ENCODE measurements at places on chromosomes 2 and 18.

GRCh38 chr2:143939626-143940330, 580.1 kb downstream of the ZEB2 start:
- no peak for DNase-seq

GRCh38 chr18:11512096-11513025, 97.0 kb upstream of the SLC35G4 start:
- no peak for DNase-seq

- no peak for DNase-seq
Measured at GRCh38 chr18:8643326-8643878, 34.2 kb downstream of the RAB12 start.

DNA sequence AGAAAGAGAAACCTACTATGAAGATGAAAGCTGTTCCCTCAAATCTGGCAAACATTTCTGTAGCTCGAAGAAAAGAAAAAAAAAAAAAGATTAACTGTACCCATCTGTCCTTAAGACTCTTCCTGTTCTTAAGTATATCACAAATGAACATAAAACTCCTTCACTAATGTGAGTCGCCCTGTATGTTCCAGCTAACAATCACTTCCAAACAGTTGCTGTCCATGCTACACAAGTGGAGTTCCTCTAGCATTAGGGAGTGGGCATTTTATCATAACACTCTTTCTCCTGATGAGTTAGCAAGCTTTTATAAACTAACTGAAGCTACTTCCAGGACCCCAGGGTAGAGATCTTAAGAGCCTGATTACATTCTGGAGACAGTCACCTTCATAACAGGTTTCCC, 5.8 kb downstream of the CUL3 start:
- DNase-seq = no peak

DNA sequence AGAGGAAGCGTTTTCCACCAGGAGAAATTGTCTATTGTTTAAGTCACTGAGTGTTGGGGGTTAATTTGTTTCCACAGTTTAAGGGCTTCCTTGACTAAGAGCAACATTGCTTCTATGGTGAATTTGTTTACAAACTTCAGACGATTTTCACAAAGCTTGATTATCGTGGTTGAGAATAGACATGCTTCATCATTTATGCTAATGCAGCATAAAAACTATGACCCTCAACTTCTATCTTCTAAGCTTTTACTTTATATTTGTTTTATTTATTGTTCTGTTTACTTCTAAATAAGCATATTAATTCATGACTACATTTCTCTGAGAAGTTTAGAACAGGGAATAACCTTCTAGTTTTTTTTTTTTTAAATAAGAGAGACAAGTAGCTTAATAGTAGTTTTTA, 483.5 kb downstream of the LRP1B start:
- no peak for DNase-seq

GRCh38 chr2:173181982-173182381, 106.3 kb downstream of the MAP3K20 start:
- DNase-seq = no peak

GRCh38 chr18:36776650-36777049, 52.2 kb downstream of the TPGS2 start:
- DNase-seq = no peak

DNA sequence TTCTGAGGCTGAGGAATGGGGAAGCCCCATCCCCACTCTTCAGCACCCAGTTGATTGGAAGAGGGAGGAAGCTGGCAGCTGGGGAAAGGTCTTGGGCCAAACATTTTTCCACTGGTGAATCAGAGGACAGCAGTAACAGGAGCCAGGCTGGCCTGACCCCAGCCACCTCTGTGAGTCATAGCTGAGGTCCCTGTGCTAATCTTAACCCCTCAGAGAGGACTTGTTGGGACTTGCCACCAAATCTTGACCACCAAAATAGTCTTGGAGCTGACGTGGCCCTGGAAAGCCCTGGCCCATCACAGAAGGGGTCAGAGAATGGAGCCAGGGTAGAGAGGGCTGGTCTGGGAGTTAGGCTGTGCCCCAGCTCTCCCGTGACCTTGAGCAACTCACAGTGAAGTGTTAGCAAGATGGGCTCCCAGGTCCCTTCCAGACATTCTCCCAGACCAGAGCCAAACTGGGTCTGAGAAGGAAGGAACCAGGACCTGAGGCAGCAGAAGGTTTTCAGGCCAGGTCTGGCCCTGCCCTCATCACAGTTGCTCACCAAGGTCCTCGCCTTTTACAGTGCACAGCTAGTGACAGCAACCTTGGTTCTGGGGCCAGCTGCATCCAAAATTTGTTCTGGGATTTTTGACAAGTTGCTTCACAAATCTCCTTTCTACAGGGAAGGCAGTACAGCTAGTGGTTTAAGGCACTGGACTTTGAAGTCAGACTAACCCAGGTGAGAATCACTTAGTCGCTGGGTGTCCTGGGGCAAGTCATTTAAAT, 266.6 kb downstream of the CYP26B1 start:
- no peak for DNase-seq

DNA sequence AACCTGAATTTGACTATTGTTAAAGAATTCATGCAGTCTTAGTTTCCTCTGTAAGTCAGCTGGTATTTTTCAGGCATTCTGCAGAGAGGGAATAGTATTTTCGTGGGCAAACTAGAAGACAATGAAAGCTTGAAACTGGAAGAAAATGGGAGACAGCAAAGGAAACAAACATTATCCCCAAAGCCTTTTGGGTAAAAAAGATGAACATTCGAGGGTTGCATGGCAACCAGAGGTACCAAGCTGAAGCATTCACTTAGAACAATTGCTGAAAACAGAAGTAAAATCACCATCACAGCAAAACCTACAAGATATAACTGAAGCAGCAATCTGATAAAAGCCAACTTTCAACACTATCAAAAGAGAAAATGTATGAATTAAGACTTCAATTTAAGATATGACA, 233.7 kb downstream of the SCG2 start:
- DNase-seq = no peak

DNA sequence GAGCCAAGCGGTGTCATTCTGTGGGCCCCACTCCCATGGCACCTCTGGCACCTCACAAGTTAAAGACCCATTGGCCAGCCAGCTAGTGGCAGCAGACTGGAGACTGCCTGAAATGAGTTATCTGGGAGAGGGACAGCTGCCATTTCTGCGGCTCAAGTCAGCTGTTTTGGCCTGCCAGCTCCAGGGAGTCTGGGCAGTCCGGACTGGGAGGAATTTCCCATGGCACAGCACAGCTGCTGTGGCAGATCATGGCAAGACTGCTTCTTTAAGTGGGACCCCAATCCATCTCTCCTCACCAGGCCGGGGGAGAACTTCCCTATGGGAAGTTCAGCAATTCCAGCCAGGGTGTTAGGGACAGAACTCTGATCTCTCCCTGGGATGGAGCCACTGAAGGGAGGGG, 2187.6 kb upstream of the CELF4 start:
- DNase-seq = no peak

- no peak for DNase-seq
Measured at GRCh38 chr2:145460112-145460511, 940.2 kb upstream of the ZEB2 start.

DNA sequence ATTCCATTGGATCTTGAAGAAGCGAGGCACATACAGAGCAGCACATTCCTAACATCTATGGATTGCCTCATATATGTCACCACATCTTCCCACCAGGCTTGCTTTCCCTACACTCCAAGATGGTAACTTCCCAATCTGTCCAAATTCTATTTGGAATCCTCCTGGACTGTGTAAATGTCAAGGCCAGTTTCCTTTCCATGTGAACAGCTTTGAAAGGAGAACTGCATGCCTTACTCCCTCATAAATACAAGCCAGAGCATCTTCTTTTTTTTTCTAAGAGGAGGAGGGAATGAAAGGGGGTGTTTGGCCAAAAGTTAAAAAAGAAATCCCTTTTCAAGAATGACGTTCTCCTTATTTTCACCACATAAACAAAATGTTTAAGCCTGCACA, 103.8 kb upstream of the OSR1 start:
- DNase-seq = no peak

DNA sequence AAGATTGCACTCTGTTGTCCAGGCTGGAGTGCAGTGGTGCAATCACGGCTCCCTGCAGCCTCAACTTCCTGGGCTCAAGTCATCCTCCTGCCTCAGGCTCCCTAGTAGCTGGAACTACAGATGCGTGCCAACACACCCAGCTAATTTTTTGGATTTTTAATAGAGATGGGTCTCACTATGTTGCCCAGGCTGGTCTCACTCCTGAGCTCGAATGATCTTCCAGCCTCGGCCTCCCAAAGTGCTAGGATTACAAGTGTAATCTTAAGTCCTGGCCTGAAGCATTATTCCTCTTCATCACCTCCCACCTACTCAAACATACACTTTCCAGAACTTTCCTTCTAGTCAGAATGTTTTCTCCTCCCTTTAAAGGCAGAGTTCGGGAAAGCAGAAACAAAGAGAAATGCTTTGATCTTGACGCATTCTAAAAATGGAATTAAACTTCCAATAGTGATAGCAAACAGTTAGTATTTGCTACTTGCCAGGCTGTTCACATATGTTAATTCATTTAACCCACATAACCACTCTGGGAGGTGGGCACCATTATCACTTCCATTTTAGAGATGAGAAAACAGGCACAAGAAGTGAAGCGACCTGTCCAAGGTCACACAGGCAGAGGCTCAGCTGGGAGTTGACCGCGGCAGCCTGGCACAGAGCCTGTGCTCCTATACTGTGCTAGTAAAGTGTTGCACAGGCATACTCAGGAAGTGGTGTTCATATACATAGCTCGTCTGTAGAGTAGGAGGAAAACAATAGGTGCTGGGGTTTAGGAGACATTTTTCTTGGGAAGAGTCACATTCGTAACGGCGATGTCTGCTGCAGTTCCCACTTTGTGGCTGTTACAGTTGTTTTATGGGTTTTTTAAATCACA, 24.6 kb downstream of the TEX44 start:
- no peak for DNase-seq

DNA sequence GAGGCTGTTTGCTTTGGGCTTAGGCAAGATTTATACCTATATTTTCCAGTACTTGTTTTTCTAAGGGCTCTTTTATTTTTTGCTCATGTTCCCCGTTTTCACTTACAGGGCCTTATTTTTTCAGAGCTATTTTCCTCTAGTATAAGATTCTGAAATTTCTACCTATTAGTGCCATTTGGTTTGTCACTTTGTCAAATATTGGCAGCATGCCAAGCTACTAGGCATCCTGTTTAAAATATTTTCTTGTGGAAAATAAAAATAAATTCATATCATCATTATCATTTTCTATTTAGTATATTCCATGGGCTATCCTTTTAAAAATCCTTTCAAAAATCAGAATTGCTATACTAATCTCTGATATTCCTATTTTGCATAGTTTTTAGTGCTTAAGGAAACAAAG, 64.8 kb upstream of the CHST9 start:
- DNase-seq = no peak

DNA sequence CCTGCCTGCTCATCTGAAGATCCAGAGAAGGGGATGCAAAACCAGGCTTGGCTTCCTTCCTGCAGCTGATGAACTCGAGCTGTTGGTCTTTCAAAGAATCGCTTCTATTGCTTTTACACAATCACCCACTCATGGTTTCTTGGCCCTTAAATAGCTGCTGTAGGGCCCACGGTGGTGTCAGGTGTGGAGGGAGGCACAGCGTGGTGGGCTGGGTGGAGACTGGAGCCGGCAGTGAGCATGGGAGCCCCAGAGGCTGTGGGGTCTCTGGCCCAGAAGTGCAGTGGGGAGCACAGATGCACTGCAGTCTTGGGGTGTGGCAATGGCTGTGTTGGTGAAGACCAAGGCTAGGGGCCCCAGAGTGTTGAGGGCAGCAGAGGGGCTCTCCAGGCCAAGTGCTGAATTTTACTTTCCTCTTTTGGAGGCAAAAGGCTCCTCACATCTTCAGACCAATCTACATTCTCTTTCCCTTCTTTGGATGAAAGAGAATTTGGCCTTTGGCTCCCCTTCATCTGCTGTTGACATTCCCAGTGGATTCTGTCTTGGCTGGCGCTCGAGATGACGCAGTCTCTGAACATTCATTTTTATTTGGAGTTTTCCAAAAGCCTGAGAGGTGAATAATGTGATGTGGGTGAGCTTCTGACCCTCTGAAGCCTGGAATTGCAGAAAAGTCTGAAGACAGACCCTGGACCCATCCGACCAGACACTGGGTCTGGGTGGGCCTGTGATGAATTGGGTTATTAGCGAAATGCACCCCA, 70.1 kb upstream of the ASB18 start:
- no peak for DNase-seq

DNA sequence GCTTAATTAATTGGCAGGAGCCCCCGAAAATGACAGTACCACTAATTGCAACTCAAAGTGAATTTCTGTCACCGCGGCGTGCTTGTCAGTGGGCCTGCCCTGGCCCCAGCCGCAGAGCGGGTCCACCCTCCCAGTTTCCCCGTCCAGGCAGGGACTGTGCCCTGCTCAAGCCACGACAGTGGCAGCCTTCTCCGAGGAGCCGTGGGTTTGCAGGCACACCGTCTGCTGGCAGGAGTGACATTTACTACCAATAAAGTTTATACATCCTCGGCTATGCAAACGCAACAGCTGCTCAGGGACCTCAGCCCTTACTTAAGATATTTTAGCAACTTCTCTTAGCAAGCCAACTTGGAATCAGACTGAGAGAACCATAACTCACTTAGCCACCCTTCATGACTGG, 112.7 kb downstream of the GBX2 start:
- no peak for DNase-seq

DNA sequence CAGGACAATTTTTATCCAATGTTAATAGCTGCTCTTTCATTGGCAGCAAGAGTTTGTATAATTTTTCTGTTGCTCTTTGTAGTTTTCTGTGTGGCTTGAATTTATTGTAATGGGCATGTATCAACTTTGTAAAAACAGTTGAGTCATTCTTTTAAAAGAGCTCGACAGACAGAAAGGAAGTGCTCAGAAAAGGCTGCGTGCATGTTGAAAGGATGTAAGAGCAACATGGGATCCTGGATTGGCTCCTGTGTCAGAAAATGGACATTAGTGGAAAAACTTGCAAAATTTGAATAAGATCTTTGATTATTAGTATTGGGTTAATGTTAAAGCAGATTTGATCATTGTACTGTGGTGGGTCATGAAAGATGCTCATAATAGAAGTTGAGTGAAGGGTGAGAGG, 93.3 kb upstream of the CDC42EP3 start:
- no peak for DNase-seq

DNA sequence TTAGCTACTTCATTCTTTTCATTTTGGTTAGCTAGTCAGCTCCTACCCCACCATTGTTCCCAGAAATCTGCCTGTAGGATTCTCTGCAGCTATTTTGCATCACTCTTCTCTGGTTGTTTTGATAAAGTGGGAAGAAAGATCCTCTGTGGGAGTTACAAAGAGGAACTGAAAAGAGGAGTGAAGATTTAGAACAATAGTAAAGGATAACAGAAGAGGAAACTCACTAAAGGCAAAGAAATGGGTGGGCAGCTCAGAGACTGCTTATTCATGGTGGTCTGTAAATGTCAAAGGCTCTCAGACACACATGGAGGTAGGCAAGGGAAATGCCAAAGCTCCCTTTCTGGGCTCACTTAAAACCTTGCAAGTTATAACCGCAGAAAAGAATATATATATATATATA, 17.2 kb upstream of the CD207 start:
- no peak for DNase-seq

GRCh38 chr2:196420143-196420542, 219.4 kb upstream of the CCDC150 start:
- DNase-seq = no peak

GRCh38 chr2:160484859-160485520, 8.6 kb downstream of the RBMS1 start:
- no peak for DNase-seq
